ENCODE measurements at places on chromosomes 3 and 15.
A peak's percentile ranks its signal among the peaks of the same experiment; 100 is the strongest.

GRCh38 chr3:159928071-159928491 lies 60.6 kb upstream of the IL12A start:
- H3K36me3 ChIP-seq: no peaks in the 10 kb centered on the region
- peak overlapping the region; percentile 43 for H3K4me3 ChIP-seq
- H3K27ac ChIP-seq: peak overlapping the region; percentile 87
- no peaks in the 10 kb centered on the region for H3K27me3 ChIP-seq
- H3K4me1 ChIP-seq: peaks cover 39% of the 10 kb centered on the region

- no peaks in the 10 kb centered on the region for H3K36me3 ChIP-seq
- no peak overlapping the region for H3K4me3 ChIP-seq
- DNase-seq: no peak
- H3K27ac ChIP-seq: no peak overlapping the region
- H3K4me1 ChIP-seq: no peaks in the 10 kb centered on the region
Observed at GRCh38 chr3:182005701-182006100, 294.0 kb downstream of the SOX2 start.

DNA sequence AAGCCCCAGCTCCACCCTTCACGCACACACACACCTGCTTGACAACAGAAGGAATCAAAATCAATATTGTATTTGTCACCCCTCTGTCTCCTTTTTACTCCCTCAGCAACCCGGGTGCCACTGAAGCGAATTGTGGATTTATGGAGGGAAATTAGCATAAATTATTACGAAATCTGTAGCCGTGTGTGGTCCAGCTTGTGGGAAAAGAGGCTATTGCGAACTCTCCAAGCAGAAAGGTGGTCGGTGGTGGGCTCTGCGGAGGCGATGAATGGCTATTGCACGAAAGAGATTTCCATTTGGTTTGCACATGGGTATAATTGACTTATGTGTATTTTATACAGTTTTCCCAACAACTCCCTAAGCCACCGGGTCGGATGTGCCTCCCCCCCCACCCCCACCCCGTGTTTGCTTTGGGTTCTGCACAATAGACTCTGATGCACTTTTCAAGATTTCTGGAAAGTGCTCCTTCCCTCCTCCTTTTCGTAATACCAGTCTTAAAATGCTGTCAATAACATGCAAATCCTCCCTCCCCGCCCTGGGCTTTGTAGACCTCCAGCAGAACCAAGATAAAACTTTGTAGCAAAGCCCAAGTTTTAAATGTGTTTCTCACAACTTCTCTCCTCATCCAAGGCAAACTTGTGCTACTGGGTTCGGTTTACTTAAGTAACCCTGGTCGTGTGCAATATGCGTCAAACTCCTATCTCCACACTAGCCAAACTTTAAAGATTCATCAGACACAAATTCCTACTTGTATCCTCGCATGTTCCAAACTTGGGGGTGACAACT lies 3.1 kb upstream of the FOXB1 start:
- no peak overlapping the region for H3K27ac ChIP-seq
- H3K4me1 ChIP-seq: no peaks in the 10 kb centered on the region
- H3K27me3 ChIP-seq: peaks cover 98% of the 10 kb centered on the region
- no peak for DNase-seq

GRCh38 chr3:66001626-66002025 lies 37.1 kb downstream of the MAGI1 start:
- no peaks in the 10 kb centered on the region for H3K27me3 ChIP-seq
- no peak overlapping the region for H3K27ac ChIP-seq
- H3K36me3 ChIP-seq: no peaks in the 10 kb centered on the region
- no peaks in the 10 kb centered on the region for H3K4me1 ChIP-seq
- no peak for DNase-seq

- H3K4me1 ChIP-seq: no peaks in the 10 kb centered on the region
- H3K27me3 ChIP-seq: no peaks in the 10 kb centered on the region
- H3K36me3 ChIP-seq: no peaks in the 10 kb centered on the region
- H3K4me3 ChIP-seq: no peak overlapping the region
- no peak overlapping the region for H3K27ac ChIP-seq
- DNase-seq: no peak
Observed at GRCh38 chr3:48650723-48651122, 12.0 kb downstream of the CELSR3 start.

- H3K27me3 ChIP-seq: no peaks in the 10 kb centered on the region
- H3K36me3 ChIP-seq: no peaks in the 10 kb centered on the region
- no peak overlapping the region for H3K27ac ChIP-seq
- no peak for DNase-seq
- no peak overlapping the region for H3K4me3 ChIP-seq
Observed at GRCh38 chr15:71111950-71112349, 3.3 kb upstream of the THSD4 start.

DNA sequence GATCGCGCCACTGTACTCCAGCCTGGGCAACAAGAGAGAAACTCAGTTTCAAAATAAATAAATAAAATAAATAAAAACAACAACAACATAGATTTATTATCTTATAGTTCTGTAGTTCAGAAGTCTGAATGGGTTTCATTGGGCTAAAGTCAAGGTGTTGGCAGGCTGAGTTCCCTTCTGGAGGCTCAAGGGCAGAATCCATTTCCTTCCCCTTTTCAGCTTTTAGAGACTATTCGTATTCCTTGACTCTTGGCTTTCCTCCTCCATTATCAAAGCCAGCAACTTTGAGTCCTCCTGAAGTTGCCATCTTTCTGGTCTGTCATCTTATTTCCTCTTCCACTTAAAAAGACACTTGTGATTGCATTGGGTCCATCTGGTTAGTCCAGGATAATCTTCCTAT lies 12.1 kb downstream of the BLM start:
- no peaks in the 10 kb centered on the region for H3K27me3 ChIP-seq
- no peak overlapping the region for H3K27ac ChIP-seq
- no peak overlapping the region for H3K4me3 ChIP-seq
- DNase-seq: no peak
- no peaks in the 10 kb centered on the region for H3K4me1 ChIP-seq

- no peaks in the 10 kb centered on the region for H3K27me3 ChIP-seq
- DNase-seq: peak; percentile 67
- no peak overlapping the region for H3K4me3 ChIP-seq
- no peak overlapping the region for H3K27ac ChIP-seq
- peaks cover 44% of the 10 kb centered on the region for H3K4me1 ChIP-seq
Observed at GRCh38 chr3:190519886-190520285, 6.0 kb downstream of the IL1RAP start.

All from GM23248 (cell line).